Activated naive CD4-positive, alpha-beta T cell (primary cell): ENCODE measurements at places on chromosomes 6 and 20.
A peak's percentile ranks its signal among the peaks of the same experiment; 100 is the strongest.

GRCh38 chr20:34061695-34062094, 50.3 kb downstream of the EIF2S2 start:
- DNase-seq: no peak

DNA sequence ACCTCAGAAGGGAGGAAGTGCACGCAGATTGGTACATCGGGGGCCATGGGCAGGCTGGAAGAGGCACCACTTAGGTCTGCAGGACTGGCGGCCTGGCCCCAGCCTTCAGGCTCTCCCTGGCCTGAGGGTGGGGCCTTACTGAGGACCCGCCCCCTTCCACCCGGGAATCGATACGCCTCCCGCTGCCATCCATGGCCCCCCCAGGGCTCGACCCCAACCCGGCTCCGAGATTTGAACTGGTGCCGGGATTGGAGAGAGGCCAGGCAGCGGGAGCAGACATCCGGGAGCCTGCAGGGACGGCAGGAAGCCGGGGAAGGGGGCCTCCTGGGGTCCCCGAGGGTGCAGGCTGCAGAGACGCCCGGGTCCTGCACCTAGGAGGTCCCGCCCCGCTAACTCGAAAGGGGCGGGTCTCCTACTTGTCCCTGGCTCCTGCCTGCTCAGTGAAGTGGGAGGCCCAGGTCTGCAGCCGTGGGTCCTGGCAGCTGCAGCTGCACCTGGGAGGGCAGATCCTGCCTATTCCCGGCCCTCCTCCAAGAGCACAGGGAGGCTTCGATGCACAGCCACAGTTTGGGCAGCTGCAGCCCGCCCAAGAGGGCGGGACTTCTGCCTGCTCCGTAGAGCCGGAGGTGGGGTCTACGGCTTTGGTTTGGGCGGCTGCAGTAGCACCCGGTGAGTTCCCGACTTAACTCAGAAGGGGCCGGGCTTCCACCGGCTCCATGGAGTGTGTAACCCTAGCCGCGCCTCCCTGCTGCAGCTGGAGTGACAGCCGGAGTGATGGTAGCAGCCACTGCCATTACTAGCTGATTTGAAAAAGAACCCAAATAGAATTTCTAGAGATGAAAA, 35.2 kb upstream of the TBC1D22B start:
- peak; percentile 12 for DNase-seq

- DNase-seq: no peak
Observed at GRCh38 chr6:69164564-69165229, 529.6 kb downstream of the ADGRB3 start.

GRCh38 chr6:156773935-156774852, 3.0 kb upstream of the ARID1B start:
- DNase-seq: no peak

- no peak for DNase-seq
Observed at GRCh38 chr6:75117701-75118100, 88.2 kb downstream of the COL12A1 start.

- DNase-seq: no peak
Observed at GRCh38 chr6:3438190-3439167, 18.4 kb downstream of the SLC22A23 start.

- DNase-seq: no peak
Observed at GRCh38 chr6:47196113-47196512, 113.6 kb downstream of the TNFRSF21 start.

DNA sequence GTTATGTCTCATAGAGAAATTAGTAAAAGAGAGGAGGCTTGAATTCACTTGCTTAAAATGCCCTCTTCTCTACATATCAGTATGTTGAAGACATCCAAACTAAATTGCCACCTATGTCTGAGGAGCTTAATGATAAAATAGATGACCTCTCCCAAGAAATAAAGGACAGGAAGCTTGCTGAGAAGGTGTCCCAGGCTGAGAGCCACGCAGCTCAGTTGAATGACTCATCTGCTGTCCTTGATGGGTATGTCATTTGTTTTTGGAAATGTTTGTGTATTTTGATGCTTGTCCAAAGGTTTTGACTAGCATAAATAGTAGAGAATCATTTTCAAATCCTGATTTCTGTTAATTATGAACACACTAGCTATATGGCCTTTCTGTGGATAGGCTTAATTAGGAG, 307.7 kb downstream of the ARHGAP18 start:
- DNase-seq: no peak

- DNase-seq: no peak
Observed at GRCh38 chr6:169604076-169604475, 97.8 kb downstream of the WDR27 start.

GRCh38 chr6:135576055-135576454, 78.5 kb upstream of the AHI1 start:
- DNase-seq: no peak

DNA sequence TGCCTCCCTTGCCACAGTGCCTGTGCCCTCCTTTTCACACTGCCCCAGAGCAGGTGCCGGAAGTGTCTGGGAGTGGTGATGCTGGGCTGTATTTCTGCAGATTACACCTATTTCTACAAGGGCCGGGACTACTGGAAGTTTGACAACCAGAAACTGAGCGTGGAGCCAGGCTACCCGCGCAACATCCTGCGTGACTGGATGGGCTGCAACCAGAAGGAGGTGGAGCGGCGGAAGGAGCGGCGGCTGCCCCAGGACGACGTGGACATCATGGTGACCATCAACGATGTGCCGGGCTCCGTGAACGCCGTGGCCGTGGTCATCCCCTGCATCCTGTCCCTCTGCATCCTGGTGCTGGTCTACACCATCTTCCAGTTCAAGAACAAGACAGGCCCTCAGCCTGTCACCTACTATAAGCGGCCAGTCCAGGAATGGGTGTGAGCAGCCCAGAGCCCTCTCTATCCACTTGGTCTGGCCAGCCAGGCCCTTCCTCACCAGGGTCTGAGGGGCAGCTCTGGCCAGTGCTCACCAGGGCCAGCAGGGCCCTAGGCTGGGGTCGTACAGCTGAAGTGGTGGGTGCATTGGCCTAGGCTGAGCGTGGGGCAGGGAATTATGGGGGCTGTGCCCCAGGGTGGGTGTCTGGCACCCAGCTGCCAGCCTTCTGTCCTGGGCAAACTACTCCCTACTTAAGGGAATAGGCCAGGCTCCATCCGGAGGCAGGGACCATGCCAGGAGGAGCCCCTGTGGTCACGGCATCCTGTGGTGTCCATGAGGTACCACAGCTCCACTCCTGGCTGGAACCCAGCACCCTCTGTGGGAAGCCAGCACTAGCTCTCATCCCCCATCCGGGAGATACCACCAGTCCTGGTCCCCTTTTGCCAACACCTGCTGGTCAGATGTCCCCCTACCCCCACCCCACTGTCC, 3.5 kb downstream of the MMP24OS start:
- DNase-seq: no peak

DNA sequence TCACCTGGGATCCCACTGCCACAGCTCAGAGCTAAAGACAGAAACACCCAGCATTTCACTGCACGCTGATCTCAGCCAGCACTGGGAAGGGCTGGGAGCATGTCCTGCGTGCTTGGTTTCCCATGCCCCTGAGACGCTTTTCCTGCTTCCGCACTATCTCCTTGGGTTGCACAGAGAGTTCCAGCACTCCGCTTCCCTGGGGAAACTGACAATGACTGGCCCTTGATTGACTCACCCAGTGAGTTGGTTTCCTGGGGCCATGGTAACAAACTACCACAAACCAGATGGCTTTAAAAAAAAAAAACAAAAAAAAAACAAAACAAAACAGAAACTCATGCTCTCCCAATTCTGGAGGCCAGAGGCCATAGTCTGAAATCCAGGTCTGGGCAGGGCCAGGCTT, 14.8 kb upstream of the MAS1L start:
- DNase-seq: no peak

DNA sequence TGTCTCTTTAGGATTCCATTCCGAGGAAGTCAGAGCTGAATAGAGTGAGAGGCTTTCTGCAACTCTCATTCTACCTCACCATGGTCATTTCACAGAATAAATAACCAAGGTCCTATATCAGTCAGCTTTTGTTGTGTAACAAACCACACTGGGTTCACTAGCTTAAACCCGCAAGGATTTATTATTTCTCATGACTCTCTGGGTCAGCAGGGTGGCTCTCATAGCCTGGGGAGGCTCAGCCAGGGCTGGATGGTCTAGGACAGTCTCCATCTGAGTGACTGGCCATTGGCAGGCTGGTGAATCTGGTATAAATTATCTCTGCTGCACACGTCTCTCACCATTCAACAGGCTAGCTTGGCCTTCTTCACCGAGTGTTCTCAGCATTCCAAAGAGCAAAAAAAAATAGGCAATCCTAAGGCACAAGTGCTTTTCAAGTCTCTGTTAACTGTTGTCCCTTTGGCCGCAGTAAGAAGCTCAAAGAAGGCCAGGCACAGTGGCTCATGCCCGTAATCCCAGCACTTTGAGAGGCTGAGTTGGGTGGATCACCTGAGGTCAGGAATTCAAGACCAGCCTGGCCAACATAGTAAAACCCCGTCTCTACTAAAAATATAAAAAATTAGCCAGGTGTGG, 39.7 kb downstream of the ISM1 start:
- no peak for DNase-seq
